ENCODE measurements at places on chromosomes 4 and X.

DNA sequence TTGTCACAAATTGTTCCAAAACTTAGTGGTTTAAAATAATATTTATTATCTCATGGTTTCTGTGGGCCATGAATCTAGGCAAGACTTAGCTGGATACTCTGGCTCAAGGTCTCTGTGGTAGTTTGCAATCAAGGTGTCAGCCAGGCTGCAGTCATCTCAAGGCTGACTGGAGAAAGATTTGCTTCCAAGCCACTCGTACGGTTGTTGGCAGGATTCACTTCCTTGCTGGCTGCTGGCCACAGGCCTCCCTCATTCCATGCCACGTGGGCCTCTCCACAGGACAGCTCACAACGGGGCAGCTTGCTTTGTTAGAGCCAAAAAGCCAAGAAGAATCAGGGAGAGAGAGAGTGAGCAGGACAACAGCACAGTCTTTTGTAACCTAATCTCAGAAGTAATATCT, 101.4 kb downstream of the WWC2 start:
- DNase-seq = no peak

GRCh38 chr4:24765376-24765988, 29.9 kb upstream of the SOD3 start:
- no peak for DNase-seq

DNA sequence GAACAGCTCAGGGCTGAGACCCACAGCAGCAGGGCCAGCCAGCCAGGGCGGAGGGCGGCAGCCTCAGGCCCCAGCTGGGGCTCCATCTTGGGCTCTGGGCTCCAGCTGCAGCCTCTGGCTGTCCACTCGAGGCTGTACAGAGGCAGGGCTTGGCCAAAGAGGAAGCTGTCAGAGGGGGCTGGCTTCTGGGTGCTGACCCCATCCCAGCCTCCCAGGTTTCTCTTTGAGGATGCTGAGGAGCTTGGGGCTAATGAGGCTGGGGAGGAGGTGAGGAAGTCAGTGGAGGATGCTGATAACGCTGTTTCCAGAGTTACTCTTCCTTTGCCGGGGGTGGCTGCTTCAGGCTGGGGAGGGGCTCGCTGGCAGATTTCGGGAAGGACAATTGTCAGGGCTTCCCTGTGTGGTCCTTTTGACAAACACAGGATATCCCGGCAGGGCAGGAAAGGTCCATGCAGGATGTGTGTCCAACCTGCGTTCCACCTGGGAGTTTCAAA, at the start of gene DIPK2B:
Gene DIPK2B (minus strand): TSS at position 136 of the 494 bp plus-strand sequence. CDS start 50 bp downstream, at position 86.
- DNase-seq = no peak

GRCh38 chrX:19735244-19735643, 152.2 kb downstream of the SH3KBP1 start:
- DNase-seq = no peak

- no peak for DNase-seq
Observed at GRCh38 chrX:14027511-14028019, 2.1 kb downstream of the GEMIN8 start.

- no peak for DNase-seq
Observed at GRCh38 chrX:111086591-111087006, 9.4 kb upstream of the PAK3 start.

- DNase-seq = no peak
Observed at GRCh38 chrX:5791721-5792120, 436.9 kb downstream of the NLGN4X start.

DNA sequence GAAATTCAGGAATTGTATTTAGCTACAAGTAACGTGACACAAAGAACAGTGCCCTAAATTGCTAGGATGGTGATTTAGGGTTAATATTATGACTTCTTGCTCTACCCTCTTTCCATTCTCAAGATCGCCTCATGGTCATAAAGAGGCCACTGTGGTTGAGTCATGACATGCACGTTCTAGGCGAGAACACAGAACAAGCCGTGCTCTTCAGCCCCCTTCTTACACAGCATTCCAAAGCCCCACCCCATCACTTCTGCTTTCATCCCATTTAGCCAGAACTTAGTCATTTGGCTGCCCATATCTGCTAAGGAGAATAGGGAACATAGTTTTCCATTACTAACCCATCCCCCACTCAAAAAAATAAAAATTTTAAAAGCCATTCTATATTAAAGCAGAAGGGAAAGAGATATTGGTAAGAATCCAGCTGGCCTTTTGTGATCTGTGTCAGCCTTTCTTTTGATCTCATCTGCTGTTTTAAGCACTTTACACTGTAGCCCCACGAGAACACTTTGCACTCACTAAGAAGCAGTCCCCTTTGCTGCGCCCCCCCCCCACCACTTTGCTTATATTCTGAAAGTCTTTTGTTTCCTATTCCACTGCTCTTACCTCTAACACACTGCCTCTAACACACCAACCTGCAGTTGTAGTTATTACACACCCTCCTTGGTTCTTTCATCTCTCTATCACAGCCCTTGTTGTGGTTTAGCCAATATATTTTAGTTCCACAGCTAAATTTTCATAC, 28.4 kb downstream of the NPNT start:
- no peak for DNase-seq

DNA sequence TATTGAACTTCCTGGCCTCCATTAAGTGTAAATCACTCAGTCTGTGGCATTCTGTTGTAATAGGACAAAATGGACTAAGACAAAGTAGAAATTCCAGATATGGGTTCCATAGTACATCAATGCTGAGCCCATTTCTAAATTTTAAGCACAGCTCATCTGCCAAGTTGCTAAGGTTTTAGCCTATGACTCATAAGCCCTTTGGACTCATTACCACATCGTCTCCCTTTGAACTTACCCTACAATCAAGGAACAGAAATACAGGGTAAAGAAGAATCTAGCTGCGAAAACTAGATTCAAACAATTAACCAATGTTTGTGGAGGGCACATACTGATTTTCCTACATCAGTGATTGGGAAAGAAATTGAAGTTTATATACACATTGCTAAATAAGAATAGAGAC, 31.8 kb downstream of the NAA11 start:
- DNase-seq = no peak

DNA sequence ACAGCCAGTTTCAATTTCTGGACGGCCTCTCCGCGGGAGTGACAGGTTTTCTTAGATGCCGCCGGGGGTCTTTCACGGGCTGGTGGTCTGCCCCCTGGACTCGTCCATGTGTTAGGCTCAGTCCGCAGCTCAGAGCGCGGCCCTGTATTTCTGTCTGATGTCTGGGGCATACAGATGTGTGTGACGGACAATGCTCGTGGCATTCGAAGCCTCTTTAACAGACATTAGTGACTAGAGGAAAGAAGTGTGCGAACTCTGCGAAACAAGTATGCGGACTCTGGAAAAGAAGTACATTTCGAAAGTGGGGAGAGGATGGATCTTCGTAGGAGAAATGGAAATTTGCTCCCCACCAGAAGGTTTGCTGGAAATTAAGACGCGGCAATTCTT, 793 bp upstream of the DCUN1D4 start:
- DNase-seq = no peak

GRCh38 chr4:95107635-95108034, 349.9 kb downstream of the BMPR1B start:
- no peak for DNase-seq

DNA sequence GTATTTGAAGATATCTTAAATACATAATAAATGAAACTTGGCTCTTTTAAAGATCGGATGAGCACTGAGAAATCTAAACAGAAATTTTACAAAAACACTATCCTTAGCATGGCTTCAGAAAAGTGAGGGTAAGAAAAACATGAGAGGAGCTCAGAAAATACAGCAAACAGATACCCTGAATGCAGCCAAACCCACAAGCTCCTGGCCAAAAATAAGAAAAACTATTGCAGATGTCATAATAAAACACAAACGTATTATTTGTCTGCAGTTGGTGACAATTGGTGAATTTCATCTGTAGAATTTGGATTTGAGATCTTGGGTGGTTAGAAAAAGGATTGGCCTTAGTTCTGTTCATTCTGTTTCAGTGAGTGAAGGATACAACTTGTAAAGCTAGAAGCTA, 603.9 kb downstream of the INPP4B start:
- DNase-seq = no peak

- DNase-seq = no peak
Observed at GRCh38 chr4:53128706-53129357, 237.0 kb downstream of the SCFD2 start.

GRCh38 chrX:41382714-41383645, 49.0 kb downstream of the DDX3X start:
- no peak for DNase-seq

DNA sequence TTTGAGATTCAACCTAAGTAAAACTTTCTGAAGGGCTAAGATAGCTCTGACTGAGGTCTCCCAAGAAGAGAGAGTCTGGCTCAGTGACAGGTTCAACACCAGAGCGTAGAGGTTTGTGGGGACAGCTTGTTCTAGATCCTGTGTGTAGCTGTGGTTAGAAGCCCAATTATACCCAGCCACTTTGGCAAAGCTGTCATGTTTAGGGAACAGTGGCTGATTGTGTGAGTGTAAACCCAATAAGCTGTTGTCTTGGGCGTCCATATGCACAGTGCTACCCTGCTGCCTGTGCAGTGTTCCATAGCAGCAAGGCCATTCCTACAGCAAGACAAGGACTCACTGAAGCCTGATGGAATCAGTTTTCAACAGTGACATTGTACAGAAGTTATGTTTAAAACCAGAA, 11.2 kb upstream of the SCRG1 start:
- DNase-seq = no peak

DNA sequence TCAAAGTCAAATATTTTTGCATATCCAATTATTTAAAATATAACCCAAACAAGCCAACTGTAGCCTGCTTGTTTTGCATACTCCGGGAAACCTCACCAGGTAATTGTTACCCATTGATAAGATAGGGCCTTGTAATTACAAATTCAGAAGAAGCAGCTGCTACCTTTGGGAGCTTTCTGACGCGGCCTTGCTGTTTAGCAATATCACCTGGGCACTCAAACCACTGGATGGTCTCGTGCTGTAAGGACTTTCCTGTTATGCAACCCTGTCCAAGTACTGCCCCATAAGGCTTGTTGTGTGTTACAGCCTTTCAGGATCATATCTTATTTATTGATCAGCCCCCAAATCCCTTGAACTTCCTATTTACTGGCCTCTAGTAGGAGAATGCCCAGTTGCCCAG, 52.1 kb downstream of the HS3ST1 start:
- no peak for DNase-seq

DNA sequence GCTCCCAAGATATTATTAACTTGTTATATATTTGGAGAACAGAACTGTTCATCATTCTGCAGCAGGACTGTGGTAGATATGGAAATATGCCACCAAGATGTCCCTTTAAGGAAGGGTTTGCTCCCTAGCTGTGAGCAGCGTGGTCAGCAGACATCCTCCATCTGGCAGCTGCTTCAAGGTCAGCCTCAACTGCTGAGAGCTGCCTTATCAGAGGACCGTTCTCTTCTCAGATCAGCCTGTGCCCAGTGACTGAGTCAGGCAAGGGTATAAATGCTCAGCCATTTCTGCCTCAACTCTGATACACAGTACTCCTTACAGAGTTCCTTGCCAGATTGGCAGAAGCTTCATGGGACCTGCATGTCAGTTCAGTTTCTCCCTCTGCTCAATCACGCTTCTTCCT, 63.4 kb upstream of the MAGEB2 start:
- no peak for DNase-seq

DNA sequence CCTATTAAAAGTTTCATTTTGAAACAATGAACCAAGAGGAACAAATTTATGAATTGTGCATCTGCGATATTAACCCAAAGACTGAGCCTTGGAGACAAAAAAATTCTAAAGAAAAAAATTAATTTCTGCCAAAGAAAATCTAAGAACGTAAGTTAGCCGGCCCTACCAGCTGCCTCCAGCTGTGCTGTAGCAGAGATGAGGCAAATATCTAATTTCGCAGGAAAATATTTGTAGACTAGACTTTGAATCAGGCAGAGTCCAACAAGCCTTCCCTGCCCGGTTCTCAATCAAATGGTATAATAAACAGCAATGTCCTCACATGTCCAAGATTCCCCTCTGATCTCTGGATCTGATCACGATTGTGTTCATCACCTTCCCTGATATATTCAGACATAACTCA, 21.2 kb upstream of the SMIM20 start:
- DNase-seq = no peak

GRCh38 chr4:47830265-47831025, 7.4 kb downstream of the CORIN start:
- no peak for DNase-seq

DNA sequence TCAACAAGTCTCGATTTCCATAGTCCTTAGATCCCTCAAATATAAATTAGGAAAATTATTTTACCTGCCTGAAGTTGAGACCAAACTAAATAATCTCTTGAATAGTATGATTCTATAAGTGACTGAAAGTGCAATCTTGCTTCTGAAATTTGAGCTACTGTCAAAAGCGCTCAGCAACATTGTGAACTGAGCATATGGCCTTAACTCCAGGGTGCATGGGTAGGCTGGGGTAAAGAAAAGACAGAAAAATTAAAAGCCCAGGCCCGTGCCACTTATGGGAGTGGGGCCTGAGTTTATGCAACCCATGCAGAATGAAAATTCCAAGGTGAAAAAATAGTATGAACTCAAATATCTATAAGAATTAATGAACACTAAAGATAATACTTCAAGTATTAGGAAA, 9.8 kb downstream of the PGRMC2 start:
- no peak for DNase-seq

- no peak for DNase-seq
Observed at GRCh38 chr4:17093481-17093880, 195.0 kb upstream of the LDB2 start.

GRCh38 chr4:88147799-88148217, 10.6 kb downstream of the ABCG2 start:
- no peak for DNase-seq
